Osteocyte (in vitro differentiated cells): ENCODE measurements at places on chromosomes 12 and 14. TPM values are rescaled to one million over a fixed set of nuclear protein-coding genes. Genes with fewer than 3 reads are reported as not detected.

DNA sequence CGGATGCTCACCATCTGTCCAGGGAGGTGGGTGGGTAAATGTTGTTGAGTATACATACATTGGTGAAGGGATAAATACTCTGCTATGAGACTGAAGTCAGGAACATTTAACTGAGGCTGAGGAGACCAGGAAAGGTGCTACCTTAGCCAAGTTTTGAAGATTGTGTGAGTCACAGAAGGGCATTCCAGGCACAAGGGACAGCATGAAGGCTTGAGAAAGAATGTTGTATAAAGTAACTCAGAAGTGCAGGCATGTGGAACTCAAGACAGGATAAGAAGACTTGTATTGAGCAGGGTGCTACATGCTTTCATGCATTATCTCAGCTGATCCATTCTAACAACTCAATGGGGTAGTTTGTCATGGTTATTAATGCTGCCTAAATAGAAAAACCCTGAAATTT, 112.7 kb downstream of the IPO8 start:
- DNase-seq = no peak

DNA sequence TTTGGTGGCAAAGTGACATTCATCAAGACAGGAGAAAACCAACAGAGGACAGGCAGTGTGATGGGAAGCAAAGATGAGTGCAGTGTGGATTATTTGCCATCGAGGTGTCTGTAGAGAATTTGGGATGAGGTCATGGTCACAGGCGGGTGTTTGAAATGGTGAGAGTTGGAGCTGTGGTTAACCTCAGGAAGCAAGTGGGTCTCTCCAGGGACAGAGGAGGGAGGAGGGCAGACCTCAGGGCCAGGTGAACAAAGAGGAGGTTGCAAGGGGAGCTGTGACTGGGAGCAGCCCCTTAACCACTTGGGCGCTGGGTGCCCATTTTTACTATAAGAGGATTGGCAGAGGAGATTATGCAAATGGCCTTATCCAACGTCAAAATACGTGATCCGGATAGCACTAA, 7.0 kb downstream of the FZD10 start:
- DNase-seq = no peak

DNA sequence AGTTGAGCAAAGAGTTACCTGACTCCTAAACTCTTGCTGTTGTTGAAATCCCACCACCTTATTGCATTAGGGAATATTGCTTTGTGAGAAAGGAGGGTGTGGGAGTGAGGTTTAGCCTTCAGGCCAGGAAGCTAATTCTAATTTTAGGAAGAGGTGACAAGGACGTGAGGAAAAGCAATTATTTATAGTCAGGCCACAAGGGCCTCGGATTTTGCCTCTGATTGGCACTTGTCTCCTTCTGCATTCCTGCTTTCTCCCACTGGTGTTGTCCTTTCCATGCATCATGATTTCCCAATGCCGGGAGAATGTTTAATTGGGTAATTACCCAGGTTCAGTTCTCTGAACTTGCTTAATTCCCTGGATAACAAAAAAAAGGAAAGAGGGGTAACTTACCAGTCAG, 37.9 kb upstream of the SLC38A2 start:
- no peak for DNase-seq

GRCh38 chr12:103929046-103929783, 995 bp upstream of the HSP90B1 start:
- peak; percentile 87 for DNase-seq

DNA sequence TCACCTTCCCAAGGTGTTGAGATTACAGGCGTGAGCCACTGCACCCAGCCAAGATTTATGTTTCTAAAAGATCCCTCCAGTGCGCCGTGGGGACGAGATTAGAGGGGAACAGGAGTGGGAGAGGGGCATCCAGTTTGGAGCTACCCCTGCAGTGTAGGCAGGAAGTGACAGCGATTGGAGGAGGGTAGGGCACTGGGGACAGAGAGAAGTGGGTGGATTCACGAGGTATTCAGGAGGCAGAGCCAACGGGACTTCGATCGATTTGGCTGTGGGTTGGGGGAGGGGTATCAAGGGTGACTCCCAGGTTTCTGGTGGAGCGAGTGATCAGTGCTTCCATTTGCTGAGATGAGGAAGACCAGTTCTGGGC, 82.1 kb downstream of the CCDC92 start:
- DNase-seq = no peak

DNA sequence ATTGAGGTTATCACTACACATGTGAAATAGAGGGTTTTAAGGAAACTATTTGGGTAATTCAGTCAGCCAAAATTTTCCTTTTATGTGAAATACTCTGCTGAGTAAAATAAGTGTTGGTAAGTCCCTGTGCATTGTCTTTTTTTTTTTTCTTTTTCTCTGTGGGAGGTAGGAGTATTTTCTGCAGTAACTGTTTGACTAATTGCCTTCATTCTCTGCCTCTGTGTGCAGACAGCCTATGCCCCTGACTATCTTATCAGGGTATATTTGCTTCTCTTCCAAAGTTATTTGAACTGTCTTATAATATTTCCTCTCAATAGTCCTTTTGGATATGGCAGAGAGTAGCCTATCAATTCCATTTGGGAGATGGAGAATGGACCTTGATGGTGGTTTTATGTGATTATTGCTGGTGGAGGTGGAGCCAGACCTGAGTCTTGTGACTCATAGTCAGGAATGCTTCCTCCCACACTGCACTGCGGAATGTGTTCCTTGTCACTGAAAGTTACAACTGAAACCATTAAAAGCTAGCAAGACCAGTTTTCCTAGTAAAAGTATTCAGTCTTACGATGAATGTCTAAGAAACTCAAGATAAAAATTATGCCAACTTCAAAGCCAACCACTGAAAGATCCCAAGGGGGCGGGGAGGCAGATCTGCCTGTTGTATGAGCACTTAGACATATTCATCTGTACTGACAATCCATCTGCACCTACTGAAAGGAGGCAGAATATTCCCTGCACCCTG, 40.9 kb upstream of the STXBP6 start:
- no peak for DNase-seq

Gene KLHDC2
- 60.1 and 67.5 TPM in 2 replicates for total RNA-seq
